RPMI8226 (cell line): ENCODE measurements at places on chromosomes 5 and 9.
A peak's percentile ranks its signal among the peaks of the same experiment; 100 is the strongest.

GRCh38 chr9:89038382-89039103, 47.3 kb downstream of the S1PR3 start:
- no peak for DNase-seq

GRCh38 chr9:135848341-135849047, 58.9 kb downstream of the CAMSAP1 start:
- DNase-seq, result no peak

- DNase-seq, result no peak
Observed at GRCh38 chr5:132093271-132093670, 19.7 kb downstream of the CSF2 start.

DNA sequence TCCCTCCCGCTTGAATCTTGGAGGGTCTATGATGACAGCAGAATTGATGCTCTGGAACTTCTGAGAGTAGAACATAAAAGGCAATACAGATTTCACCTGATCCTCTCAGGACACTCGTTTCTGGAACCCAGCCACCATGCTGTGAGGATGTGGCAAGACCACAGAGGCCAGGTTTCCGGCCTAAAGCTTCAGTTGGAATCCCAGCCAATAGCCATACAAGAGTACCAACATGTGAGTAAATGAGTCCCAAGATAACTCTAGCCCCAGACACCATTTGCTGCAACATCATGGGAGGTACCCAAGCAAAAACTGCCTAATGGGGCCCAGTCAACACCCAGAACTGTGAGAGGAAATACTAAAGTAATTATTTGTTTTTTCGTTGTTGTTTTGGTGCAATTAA, 65.7 kb upstream of the MARCHF11 start:
- no peak for DNase-seq

GRCh38 chr9:134962065-134962972, 44.6 kb upstream of the FCN1 start:
- peak; percentile 58 for DNase-seq

DNA sequence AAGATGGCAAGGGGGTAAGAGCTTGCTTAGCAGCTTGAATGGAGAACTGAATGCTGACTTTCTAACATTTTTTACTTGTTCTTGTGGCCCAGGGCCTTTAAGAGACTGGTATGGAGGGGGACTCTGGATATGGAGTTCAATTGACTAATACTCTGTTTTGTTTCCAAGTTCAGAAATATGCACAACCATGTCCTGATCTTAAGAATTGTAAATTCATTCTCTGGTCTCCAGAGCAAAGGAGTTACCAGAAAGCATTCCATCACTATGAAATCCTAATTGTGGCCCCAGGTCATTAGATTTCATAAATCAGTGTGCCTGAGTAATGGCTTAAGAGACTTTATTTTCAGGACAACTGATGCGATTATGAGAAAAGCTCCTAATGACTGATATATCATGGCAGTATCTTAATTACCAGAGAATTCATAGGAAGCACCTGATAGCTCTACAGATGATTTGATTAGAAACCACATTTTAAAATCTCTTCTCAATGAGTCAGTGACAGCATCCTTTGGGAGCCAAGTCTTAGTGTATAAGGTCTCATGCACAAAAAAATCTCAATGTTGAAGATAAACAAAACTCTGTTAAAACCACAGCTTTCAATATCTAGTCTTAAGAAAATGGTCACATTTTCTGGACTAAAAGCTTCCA, 613.6 kb upstream of the KLF4 start:
- DNase-seq, result no peak

- DNase-seq, result no peak
Observed at GRCh38 chr5:37668524-37669047, 171.3 kb downstream of the GDNF start.

DNA sequence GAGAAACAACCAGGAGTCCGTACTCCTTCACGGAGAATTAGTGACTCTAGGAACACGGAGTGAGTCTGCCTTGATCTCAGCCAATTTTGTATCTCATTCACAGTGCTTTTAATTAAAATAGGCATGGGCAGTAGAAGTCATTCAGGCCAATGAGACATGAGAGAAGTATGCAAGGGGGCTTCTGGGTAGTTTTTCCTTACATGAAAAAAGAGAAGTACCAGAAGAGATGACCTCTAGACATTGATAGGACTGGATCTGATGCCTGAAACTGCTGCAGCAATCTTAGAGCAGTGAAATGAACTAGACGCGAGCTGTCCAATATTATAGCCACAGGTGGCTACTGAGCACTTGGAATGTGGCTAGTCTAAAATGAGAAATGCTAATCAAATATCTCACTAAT, 187.7 kb upstream of the TLE4 start:
- no peak for DNase-seq

DNA sequence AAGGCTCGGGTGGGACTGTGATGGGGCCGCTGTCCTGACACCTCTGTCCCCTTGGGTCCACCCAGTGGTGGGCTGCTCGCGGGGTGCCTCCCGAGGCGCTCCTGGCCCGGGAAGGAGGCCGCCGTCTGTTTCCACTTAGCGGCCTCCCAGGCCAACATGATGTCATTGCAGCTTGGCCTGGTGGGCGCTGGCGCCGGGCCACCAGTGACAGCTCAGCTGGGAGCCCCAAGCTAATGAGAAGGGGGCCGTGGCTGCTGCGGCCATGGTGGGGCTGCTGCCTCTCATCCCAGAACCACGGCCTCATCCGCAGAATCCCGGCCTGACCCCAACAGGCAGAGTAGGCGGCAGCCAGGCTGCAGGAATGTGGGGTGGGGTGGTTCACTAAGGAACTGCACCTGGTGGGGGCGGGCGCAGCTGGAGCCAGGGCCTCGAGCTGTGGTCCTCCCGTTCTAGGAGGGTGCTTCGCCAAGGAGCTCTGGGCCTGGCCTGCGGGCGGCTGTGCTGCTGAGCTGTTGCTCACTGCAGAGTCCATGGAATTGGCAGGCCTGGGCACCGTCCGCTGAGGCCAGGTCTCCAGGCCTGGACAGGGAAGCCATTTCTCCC, 123.5 kb upstream of the COL5A1 start:
- DNase-seq, result no peak

DNA sequence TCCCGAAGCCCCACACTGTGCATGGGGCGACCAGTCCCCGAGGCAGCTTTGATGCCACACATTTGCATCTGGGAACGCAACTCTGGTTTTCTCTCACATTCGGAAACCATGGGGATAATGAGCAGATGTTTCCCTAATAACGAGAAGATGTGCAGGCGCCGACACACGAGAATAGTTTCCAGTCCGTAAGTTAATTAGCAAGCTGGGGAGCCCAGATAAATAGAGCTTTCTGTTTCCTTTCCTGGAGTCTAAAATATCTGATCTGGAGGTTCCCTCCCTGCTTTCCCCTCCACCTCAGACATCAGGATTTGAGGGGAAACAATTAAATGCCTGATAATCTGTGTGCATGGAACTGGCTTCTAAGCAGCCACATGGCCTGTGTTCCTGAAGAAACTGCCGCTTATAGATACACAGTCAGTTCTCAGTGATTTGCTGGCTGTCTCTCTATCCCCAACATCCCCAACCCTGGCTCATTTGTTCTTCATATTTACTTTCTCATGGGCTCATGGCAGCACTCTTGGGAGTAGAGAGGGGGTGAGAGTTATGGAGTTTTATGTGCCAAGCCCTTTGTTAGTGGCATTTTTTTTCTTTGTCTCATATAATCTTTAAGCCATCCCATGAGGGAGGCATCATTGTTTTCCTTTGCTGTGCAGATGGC, 62.8 kb downstream of the PDZD2 start:
- no peak for DNase-seq

- DNase-seq, result no peak
Observed at GRCh38 chr5:154189256-154189818, 1.2 kb upstream of the GALNT10 start.

DNA sequence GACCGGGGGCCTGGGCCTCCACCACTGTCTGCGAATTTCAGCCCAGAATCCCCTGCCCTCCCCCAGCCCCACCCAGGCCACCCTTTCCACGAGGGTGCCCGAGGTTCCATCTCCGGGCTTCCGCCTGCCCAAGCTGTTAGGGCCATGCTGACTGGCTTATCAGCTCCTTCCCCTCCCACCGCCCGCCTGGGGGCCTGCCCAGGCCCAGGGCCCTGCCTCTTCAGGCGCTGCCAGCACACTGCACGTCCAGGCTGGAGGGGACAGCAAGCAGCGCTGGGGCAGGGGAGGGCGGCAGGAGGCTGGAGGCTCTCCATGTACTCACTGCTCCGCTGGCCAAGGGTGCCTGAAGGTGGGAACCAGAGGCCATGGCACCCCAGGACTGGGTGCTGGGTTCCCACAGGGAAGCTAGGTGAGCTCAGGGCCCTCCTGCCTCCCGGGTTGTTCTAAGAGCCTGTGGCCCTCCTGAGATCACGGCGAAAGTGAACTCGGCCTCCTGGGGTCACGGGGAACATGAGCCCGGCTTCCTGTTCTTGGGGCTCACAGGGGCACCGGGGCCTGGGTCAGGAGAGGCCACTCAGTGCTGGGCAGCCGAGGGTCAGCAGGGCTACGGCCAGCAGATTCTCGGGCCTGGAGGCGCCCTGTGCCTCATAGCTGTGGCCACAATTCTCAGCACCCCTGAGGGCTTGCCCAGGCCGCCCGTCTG, 57.7 kb upstream of the EGFL7 start:
- no peak for DNase-seq

DNA sequence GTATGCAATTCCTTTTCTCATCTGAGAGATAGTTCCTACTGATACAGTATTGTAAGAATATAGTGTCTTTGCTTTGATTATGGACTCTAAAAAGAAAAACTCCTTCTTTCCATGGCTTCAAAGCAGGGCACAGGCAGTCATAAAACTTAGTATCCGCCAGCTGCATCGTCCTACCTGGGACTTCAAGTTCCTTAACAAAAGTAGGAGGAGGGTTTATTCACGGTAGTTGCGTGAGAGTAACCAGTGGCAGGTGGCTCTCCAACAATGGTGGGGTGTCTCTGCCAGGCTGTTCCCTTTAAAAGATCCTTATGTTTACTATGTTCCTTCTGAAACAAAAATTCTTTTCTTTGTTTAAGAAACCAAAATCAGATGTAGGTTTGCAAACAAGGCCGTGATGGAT, 173.5 kb upstream of the DMAC1 start:
- no peak for DNase-seq

GRCh38 chr9:121609822-121610637, 41.4 kb upstream of the DAB2IP start:
- DNase-seq, result no peak

- no peak for DNase-seq
Observed at GRCh38 chr5:17655921-17656320, 21.7 kb downstream of the TAF11L14 start.

- DNase-seq, result no peak
Observed at GRCh38 chr9:95206143-95206542, 111.4 kb downstream of the FANCC start.

GRCh38 chr5:136308212-136308795, 57.0 kb downstream of the TRPC7 start:
- DNase-seq, result peak; percentile 7

DNA sequence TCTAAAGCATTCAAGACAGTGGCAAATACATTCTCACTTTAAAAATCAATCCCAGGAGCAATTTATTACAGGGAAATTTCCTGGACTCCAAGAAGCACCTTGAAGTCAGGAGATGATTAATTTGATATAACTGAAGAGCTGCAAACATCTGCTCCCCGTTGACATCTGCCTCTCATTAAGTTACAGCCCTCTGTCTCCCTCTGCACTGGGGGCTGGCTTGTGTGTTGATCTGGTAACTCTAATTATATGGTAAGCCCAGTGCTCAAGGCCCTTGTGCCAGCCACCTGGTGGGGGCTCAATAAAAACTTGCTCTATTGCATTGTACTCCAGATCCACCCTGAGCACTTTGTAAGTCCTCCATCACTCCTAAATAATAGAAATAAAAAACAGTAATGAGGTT, 131.1 kb upstream of the ZNF462 start:
- no peak for DNase-seq

GRCh38 chr5:31066655-31067328, 126.7 kb upstream of the CDH6 start:
- DNase-seq, result no peak

GRCh38 chr5:157530226-157530972, 45.2 kb downstream of the ADAM19 start:
- no peak for DNase-seq

DNA sequence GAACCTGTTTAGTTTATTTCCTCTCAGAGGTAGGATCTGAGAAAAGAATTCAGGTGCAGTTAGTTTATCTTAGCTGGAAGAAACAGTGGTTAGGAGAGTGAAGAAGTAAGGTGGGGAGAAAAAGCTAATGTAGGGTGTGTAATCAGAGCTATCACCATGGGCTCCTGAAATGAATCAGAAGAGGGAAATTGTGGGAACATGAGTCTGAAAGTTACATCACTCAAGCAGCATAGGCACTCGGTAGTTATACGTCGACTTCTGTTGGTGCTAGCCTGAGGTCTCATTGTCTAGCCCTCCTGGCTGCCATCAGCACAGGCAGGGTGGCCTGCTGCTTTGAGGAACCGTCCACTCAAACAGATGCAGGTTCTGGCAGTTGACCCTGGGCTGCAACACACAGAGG, 56.7 kb upstream of the NPR3 start:
- DNase-seq, result no peak

DNA sequence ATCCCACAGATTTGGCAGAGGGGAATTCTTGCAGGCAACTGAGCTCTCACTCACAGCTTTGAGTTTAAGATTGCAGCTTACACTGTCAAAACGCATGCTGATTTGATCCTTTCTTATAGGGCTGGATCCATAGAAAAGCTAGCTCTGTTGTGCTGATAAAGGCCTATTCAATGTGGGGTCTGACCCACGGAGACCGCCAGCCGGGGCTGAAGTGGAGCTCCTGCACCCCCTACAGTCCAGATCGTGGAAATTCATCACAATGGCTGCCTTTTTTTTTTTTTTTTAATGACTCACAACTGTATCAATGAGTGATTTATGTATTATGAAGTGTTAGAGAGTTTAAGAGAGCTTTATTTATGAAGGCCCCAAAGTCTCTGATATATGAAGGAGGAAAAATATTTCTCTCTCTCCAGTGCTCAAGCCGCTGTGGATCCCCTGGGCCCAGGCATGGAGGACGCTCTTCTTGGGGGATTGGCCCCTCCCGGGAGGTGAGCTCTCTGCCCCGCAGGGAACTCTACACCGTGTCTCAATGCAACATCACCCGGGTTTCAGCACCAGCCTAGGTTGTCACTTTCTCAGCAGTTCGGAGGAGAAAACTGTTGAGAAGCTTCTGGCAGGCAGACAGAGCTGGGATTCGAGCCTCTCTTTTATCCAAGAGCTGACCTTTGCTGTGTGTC, 700.2 kb downstream of the IRX1 start:
- no peak for DNase-seq

- no peak for DNase-seq
Observed at GRCh38 chr5:124614836-124615385, 131.5 kb downstream of the ZNF608 start.

DNA sequence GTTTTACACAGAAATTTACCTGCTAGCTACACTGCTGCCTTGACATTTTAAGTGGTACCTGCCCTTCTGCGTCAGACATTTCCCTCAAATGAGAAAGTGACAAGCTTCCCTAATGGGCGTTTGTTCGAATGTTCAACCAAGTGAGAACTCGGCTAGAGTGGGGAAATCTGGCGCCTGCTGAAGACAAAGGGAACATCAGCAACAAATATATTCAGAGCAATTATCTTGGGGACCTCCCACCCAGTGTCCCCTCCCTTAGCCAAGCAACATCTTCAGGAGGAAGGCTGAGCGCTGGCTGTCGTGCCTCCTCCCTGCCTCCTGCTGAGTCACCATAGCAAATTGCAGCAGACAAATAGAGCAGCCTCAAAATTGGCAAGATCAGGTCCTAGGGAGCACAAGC, 57.1 kb downstream of the MFAP3 start:
- DNase-seq, result no peak
